Type B pancreatic cell (in vitro differentiated cells): ENCODE measurements at places on chromosomes 5 and 9. TPM values are rescaled to one million over a fixed set of nuclear protein-coding genes. Genes with fewer than 3 reads are reported as not detected.

DNA sequence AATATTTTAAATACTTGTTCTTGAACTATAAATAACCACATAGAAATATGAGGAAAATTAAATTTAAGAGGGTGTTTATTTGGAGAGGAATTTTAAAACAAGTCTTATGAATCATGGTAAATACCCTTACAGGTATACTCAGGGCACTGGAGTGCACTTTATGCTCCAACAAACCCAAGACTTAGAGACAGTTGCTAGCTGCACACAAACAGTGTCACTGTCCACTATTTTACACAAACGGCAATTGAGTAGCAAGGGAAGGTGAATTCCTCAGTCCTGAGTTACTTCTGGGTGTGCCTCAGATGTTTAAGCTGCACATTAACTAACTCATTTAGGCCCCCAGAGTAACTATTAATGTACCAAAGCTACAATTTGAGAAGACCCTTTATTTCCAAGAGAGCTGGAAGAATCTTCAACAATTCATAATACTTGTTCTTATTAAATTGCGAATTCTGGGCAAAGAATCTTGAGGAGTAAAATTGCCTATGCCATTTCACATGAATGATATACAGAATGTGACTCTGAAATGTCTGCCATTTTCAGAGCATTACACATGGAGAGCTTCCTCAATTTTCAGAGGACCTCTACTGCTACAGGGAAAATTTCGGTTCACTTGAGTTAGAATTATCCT is 371.2 kb downstream of the PDE4D start:
- DNase-seq = no peak

GRCh38 chr5:174692381-174692780 is 32.0 kb upstream of the MSX2 start:
- DNase-seq = no peak

DEPDC1B gene
- 14.0 and 29.1 TPM in 2 replicates for total RNA-seq

- DNase-seq = no peak
These were observed 142.1 kb upstream of the DHFR start for GRCh38 chr5:80796846-80797245.

GRCh38 chr9:135579889-135580660 is 18.5 kb downstream of the PAEP start:
- DNase-seq = peak; percentile 55

GRCh38 chr9:105355781-105356180 is 92.1 kb upstream of the FSD1L start:
- no peak for DNase-seq

- DNase-seq = no peak
These were observed 187.7 kb downstream of the DENND1A start for GRCh38 chr9:123742009-123742767.

- no peak for DNase-seq
These were observed 38.5 kb downstream of the MACROH2A1 start for GRCh38 chr5:135360278-135361274.

GRCh38 chr9:76502746-76503145 is 43.8 kb downstream of the GCNT1 start:
- no peak for DNase-seq

- no peak for DNase-seq
These were observed 27.6 kb downstream of the TLX3 start for GRCh38 chr5:171336521-171337209.

GRCh38 chr5:68522863-68523262 is 307.3 kb downstream of the PIK3R1 start:
- no peak for DNase-seq
